ENCODE measurements at places on chromosomes 5 and 9.
A peak's percentile ranks its signal among the peaks of the same experiment; 100 is the strongest.

GRCh38 chr5:118996098-118996497 lies 7.8 kb upstream of the DTWD2 start:
- DNase-seq, result no peak

DNA sequence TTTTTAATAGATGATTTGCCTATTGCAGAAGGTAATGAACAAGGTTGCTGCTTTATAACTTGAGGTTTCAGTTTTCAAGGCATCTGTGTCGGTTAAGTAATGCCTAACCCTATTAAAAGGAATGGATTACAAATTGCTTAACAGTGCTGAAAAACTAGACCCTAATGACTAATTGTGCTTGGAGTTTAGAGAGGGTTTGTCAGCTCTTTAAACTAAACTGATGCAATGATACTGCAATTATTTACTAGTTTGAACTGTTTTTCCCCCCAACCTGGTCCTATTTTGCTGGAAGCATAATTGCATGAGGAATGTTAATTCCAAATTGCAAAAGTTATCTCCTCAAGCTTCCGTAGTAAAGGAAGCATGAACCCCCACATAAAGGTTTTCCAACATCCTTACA lies 39.3 kb upstream of the TLX3 start:
- no peak for DNase-seq

DNA sequence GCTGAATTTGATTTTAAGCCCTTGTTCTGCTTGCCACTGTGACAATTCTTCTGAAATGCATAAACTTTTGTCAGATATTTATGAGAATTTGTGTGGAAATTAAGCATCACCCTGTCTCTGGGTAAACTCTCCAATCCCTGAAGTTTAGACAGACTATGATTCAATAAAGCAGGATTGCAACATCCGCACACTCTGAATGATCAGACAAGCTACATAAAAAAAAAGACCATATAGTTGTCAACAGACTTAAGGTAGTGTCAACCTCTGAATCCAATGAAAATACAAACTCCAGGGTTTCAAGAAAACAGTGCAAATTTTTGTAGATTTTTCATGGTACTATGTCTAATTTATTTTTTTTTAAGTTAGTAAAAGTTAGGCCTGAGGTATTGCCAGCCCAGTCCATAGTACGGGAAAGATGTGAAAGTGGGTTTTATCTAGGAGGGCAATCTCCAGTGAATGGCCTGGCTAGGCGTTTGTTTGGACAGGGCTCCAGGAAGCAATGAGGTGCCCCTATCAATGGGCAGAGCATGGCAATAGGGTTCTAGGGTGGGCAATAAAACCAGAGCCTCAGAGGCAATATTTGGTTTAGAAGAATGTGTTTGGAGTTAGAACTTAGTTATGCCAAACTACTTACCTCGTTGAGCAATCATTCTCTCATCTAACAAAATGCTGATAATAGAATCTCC lies 762.6 kb upstream of the SEMA6A start:
- no peak for DNase-seq

GRCh38 chr9:112037281-112038016 lies 137.6 kb downstream of the SUSD1 start:
- DNase-seq, result peak; percentile 87
